ENCODE measurements at places on chromosomes 5 and 9. TPM values are rescaled to one million over a fixed set of nuclear protein-coding genes. Genes with fewer than 3 reads are reported as not detected.

- DNase-seq: peak; percentile 66
Observed at GRCh38 chr9:93071464-93071863, 13.0 kb downstream of the SUSD3 start.

DNA sequence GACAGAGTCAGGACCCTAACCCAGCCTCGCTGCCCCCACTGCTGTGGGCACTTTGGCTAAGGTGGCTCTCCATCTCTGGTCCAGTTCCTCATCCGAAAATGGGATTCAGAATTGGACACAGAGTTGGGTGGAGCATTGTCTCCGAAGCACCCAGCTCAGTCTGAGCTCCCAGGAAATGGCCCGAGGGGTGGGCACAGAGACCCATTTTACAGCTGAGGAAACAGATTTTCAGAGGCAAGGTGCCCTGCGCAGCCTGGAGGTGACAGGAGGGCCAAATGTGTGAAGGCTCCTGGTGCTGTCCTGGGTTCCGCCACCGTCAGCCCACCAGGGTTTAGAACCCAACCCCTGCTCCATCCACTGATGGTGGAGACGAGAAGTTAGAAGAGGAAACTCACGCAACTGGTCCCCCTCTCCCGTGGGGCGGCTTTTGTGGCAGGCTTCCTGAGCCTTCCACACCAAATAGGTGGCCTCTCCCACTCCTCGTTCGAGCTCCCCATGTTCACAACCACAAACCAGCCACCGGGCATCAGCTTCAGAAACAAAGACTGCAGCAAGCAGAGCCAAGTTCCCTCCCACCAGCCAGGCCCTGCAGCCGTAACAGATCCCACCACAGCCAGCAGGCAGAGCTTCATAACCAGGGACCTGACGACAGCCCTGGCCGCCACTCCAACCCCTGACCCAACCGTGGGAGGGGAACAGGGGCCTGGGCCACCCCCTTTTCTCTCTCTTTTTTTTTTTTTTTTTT is 90.9 kb upstream of the LMX1B start:
- DNase-seq: no peak

GRCh38 chr9:89178830-89179539 is 367 bp upstream of the SHC3 start:
- no peak for DNase-seq

DNA sequence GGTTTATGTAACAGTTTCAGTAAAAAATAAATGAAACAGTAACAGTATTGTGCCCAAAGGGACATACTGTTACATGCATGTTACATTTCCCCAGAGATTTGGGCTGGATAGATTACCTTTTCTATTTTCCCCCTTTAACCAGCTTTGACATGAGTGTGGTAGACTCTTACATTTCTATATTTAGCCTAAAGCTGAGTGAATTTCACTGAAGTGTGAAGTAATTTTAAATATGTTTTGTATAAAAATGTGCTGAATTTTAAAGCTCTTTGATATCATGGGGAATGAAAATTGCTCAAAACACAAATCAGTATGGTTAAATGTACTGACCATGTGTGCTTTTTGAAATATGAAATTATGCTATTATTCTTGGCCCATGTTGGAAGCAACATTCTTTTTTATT is 122.3 kb upstream of the CDH10 start:
- DNase-seq: no peak

The NELFB gene
- 115 TPM for total RNA-seq

The PCDHB15 gene
- total RNA-seq: 0.05 TPM

All from HT-29 (cell line).